GM12864 (cell line): ENCODE measurements at places on chromosomes 4 and X.
A peak's percentile ranks its signal among the peaks of the same experiment; 100 is the strongest.

GRCh38 chrX:103171353-103171752 is 43.6 kb upstream of the BEX4 start:
- no peak for DNase-seq

GRCh38 chr4:145502809-145503208 is 21.2 kb downstream of the SMAD1 start:
- DNase-seq = no peak

DNA sequence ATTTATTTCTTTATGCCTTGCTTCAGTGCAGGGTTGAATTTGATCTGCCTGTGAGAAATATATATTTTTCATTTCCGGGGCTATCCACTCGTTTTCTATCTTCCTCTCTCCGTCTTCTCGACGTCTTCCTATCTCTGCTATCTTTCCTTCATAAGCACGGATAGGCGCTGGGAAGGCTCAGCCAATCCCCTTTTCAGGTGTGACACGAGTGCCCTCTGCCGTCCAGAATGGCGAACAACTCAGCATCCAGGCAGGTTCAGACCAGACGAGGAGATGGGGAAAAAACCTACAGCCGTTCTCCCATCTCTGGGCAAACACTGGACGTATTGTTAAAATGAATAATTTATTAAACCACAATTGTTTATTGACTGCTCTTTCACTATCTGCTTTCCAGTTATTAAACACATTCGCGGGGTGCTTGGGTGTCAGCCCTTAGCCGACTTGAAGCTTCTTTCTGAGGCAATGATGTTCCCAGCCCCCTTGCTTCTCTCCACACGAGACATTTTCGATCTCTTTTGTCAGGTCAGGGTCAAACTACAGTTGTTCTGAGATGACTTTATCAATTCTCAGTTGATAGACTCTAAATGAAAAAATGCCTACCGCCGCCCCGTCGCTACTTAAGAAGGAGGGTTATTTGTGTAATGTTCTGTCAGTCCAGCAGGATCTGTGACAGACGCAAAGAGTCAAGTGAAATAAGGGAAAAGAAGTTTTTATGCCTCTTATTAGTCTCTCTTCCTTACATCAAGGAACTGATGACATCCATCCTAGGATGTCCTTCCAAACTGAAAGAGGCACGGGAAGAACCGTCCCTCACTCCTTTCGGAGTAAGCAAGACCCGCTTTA is 96.3 kb upstream of the NOCT start:
- DNase-seq = no peak

DNA sequence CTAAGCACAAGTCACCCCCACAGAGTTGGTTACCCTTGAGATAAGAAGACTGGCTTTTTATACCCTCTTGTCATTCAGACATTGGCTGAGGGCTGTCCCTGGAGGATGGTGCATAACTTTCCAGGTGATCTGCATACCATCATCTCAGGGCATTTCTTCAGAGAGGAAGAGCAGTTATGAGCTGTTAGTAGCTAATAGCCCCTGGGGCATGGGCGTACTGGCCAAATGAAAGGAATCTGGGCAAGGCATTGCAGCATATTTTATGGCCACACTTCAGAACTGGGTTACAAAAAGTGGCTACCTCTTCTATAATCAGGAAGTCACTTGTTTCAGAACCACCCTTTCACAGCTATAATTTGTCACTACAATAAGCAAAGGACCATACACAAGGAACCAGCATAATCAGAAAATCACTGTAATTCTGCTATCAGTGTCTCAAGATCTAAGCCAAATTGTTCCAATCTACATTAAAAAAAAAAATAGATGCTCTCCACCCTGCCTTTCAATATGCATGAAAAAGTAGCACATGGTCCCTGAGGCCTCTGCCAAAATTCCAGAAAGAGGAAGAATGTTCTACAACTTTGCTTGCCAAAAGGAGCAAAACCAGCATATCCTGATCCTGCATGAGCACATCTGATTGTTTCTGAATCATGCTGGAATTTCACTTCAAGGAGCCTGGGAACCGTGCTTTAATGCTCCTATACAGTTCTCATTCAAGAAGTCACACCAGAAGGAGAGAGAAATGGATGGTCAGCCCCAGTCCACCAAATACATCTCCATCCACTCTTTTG is 92.0 kb downstream of the TMEM144 start:
- DNase-seq = no peak

DNA sequence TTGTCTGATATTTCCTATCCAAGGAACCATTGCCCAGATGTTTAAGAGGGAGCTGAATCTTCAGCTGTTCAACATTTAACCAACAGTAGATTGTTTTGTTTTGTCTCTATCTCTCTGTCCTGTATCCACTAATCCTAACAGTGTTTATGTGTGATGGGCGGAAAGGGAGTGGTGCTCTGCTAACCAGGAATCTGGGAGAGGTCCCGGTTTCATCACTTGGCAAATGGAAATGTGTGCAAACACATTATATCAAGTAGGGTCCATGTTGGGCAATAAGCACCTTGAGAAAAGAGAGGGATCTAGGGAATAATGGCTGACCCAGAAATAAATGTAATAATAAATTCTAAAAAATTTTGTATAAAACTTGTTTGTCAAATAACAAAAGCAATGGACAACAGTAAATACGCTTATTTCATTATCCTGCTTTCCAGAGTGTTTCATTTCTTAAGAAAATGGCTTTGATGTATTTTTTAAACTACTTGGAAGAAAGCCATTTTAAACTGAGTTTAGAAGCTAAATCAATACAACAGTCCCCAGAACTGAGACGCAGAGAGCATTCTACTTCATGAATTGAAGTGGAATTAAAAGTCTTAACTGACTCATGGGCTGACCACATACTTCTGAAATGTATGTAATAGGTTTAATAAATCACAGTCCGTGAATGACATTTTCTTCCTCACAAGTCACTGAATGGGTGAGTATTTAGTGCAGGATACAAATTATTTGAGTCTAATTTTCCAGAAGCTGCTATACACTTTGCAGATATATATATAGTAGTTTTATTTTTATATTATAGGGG is 55.8 kb downstream of the EMCN start:
- DNase-seq = no peak

DNA sequence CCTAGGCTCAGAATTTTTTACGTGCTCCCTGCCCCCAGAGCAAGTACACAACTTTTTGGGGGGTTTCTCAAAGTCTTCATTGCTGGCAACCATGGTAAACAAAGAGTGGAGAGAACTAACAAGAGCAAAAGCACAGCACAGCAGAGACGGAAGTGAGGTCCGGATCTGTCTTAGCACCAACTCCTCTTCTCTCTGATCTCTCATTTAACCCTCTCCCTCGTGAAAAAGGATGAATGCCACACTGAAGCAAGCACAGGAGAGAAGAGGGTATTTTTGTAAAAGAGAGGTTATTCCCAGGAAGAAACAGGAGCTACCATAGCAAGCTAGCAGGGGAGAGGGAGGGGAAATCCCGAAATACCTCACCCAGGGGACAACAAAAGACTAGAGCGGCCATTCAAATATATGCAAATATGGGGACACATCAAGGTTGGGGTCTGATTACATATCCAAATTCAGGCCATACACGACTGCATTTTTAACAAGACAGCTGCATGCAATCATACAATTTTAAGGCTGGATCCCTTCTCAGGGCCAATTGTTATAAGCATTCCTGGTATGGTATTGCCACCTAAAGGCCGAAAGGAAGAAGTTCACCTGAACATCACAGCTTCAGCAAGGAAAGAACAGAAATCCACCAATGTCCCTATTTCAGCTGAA is 46.6 kb downstream of the CD40LG start:
- peak; percentile 62 for DNase-seq

- DNase-seq = peak; percentile 40
These were observed 89.8 kb downstream of the PDGFRA start for GRCh38 chr4:54318904-54319303.

GRCh38 chrX:148500423-148501385 is at the start of gene AFF2:
TSS of gene AFF2 (plus strand) at chrX:148500617. CDS start at chrX:148501098, 481 bp downstream.
- DNase-seq = no peak

- no peak for DNase-seq
These were observed 1144.2 kb downstream of the FAT4 start for GRCh38 chr4:126458993-126459392.

DNA sequence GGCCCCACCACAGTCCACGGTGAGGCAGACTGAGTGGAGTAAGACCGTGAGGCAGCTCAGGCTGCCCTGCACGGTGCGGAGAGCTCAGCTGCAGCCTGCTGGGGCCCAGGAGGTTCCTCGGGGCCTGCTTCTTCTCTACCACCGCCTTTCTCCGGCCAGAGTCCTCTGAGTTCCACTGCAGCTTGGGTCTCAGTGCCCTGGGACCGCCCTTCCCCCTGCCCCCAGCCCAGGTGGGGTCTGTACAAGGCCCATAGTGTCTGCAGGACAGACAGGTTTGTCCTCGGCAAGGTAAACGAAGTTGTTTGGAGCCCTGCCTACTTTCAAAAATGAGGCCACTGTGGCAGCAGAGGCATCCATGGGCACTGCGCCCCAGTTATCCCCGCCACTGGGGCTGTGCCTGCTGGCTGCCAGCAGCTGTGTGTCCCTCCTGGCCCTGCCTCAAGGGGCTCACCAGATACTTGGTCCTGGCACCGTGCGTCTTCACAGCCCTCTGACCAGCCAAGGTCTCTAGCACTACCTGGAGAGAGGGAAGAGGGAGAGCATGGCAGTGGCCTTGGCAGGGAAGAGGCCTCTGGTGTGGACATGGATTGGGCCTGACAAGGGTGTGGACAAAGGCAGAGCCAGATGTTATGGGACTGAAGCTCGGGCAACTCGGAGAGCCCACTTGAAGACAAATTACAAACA is 4.0 kb downstream of the IRAK1 start:
- DNase-seq = no peak

- no peak for DNase-seq
These were observed 79.2 kb upstream of the BOD1L1 start for GRCh38 chr4:13706716-13707115.

DNA sequence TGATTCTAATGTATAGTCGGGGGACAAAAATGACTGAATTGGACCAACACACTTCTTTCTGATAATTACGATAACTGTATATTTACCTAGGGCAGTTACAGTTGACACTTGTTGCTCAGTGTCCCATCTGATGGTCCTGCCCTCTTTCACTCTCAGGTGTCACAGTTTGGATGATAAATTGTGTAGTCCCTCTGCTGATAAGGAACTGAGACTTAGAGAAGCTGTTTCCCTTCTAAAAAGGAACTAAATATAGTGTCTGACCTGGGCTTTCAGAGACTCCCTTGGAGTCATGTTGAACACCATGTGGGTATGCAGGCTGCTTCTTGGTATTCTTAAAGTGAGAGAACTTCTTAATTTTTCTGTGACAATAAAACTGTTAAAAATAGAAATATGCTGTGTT is 23.7 kb upstream of the PNPLA4 start:
- peak; percentile 31 for DNase-seq

DNA sequence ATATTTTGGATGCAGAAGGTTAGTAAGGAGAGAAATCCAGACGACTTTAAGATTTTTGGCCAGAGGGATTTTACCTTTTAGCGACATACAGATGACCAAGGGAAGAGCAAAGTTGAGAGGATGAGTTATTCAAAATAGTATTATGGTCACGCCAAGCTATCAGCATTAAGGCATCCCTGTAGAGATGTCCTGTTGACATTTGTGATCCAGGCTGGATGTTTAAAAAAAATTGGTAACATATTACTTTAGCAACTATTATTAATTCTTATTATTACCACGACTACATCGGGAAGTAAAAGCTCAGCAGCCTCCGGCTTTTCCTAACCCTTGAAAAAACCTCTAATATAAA is 562 bp upstream of the OSTC start:
- no peak for DNase-seq

DNA sequence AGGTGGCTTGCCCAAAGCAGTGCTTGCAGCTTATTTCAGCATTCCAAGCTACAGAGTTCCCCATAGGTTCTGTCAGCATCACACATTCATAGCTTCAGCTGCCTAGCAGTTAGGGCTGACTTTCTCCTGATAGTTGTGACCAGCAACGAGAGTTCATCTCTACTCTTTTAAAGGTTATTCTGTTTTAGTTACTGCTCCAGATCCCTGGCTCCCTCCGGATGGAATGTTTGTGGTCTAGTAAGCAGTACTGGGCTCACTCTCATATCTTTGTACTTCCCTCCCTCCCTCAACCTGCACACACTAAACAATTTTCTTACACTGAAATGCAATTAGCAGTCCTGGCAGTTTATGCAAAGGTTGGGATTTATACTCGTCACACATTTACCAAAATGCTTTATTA is 43.9 kb downstream of the PTTG2 start:
- no peak for DNase-seq

DNA sequence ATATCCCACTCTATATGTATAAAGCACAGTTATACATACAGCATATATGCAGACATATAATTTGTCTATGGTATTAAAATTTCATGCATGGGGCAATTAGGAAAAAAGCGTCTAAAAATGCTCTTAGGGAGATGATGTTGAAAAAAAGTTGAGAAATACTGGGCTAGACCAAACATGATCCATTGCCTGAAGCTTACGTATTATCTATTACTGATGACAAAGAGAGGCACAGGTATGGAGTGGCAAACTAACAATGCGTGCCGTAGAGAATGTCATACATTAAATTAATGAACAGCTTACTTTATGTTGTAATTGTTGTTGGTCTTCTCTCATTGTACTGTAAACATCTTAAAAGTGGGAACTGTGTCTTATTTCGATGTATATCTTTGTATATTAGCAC is 13.9 kb downstream of the RHOH start:
- DNase-seq = no peak

DNA sequence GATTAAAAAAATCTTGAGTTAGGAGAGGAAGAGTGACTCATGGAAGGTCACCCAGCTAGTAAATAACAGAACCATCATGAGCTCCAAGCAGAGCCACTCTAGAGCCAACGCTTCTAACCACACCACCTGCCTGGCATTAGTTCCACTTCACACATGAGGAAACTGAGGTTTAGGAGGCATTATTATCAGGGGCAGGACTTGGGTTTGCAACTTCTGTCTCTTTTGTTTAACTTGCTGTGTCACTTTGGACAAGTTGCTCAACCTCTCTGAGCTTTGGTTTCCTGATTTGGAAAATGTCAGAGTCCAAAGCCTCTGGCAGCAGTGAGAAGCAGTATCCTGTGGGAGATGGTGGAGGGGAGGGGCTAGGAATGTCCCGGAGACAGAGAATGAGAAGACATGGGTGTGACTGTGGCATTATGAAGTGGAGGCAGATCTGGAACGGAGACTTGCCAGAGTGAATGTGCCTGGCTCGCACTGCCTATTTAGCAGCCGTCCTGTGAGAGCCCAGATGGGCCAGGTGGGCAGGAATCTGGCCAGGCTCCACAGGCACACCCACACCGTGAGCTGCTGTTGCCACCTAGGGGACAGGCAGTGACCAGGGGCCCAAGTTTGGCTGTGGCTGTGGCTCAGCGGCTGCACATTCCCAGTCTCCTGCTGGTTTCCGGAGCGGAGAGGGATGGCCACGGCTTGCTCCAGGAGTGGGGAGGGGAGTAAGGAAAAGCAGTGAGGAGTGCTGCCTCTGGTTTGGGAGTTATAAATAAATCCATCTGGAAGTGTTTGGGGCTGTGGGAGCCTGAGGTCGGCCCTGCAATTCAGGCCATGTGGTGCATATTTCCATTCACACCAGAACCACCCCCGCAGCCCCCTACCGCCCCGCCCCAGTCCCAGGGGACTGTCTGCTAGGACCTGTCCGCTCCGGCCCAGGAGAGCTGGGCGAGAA is 93.4 kb downstream of the NHSL2 start:
- no peak for DNase-seq
